ENCODE measurements at places on chromosomes 2 and 18.

- DNase-seq: no peak
These were observed 101.4 kb downstream of the PLA2R1 start for GRCh38 chr2:159961037-159961436.

DNA sequence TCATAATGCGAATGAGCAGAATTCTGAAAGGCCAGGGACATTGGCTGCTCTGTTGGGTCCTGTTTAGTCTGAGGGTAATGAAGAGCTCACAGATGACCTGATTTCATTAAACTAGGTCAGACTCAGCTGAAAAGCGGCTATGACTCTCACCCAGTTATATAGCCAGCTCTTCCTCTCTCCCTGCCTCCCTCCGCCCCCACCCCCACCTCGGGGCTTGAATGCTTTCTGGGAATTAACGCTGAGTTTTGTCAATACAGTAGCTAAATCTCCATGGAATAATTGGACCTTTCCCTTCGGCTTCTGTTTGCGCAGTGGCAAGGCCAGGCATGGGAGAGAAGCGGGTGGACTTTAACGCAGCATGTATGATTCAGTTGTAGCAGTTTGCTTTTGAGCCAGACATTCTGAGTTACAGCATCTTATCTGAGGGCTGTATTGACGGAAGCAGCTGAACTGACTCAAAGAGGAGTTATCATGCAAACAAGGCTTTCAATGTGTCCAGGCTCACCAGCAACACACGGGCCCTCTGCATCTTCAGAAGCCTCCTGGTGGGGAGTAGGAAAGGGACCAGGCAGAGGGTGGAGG lies 110.6 kb downstream of the MYCN start:
- no peak for DNase-seq

- no peak for DNase-seq
These were observed 2.6 kb downstream of the SEC11C start for GRCh38 chr18:59142274-59142673.

DNA sequence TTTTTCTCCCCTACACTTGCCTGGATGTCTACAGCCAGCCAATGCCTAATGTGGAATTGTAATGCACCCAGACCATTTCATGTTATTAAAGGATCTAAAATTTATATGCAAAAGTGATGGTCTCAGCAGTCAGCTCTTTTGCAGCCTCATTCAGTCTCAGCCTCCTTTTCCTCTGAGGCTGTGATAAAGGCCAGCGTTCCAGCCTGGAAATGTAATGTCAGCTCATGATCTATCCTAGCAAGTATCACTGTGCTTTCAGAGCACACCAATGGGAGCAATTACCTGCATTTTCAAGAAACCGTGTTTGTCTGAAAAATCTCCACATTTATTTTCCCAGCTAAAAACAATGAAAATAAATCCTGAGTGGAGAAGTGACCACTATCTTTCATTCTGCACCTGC lies 274.6 kb downstream of the CDH20 start:
- no peak for DNase-seq

- no peak for DNase-seq
These were observed 593.4 kb upstream of the NETO1 start for GRCh38 chr18:73461038-73461779.

GRCh38 chr18:31429623-31430022 lies 17.9 kb upstream of the DSG3 start:
- peak; percentile 66 for DNase-seq

- no peak for DNase-seq
These were observed 297.5 kb upstream of the RGPD4 start for GRCh38 chr2:107529146-107529545.

Measured in mucosa of descending colon (tissue), 3 donors.